ENCODE measurements at places on chromosomes 2 and 18. TPM values are rescaled to one million over a fixed set of nuclear protein-coding genes. Genes with fewer than 3 reads are reported as not detected.

GRCh38 chr2:55137024-55137958 is 87.0 kb upstream of the RTN4 start:
- H3K4me1 ChIP-seq, result peaks cover 53% of the 10 kb centered on the region
- H3K4me3 ChIP-seq, result no peak overlapping the region
- H3K27ac ChIP-seq, result peak overlapping the region; percentile 1
- H3K27me3 ChIP-seq, result no peaks in the 10 kb centered on the region
- DNase-seq, result no peak
- no peaks in the 10 kb centered on the region for H3K36me3 ChIP-seq

GRCh38 chr2:20198001-20198400 is 26.9 kb downstream of the SDC1 start:
- no peaks in the 10 kb centered on the region for H3K27me3 ChIP-seq
- H3K36me3 ChIP-seq, result no peaks in the 10 kb centered on the region
- H3K4me1 ChIP-seq, result no peaks in the 10 kb centered on the region
- DNase-seq, result no peak
- H3K27ac ChIP-seq, result no peak overlapping the region

ALLC gene
- total RNA-seq, result not detected

- no peak overlapping the region for H3K27ac ChIP-seq
- no peaks in the 10 kb centered on the region for H3K27me3 ChIP-seq
- no peaks in the 10 kb centered on the region for H3K36me3 ChIP-seq
Measured at GRCh38 chr2:38438883-38439612, 62.0 kb upstream of the ATL2 start.

DNA sequence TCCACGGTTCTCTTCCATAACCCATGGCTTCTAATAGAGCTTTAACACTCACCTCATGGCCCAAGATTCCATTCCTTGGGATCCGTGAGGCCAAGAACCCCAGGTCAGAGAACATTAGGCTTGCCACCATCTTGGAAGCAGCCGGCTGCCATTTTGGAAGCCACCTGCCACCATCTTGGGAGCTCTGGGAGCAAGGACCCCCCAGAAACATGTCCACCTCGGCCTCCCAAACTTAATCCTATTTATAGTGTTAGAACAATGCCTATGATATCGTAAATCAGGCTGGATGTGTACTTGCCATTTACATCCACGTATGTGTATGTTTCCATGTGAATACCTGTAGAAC is 39.9 kb upstream of the HAAO start:
- H3K27ac ChIP-seq, result no peak overlapping the region
- peaks cover 33% of the 10 kb centered on the region for H3K4me1 ChIP-seq
- H3K27me3 ChIP-seq, result no peaks in the 10 kb centered on the region
- H3K4me3 ChIP-seq, result no peak overlapping the region

- peaks cover 97% of the 10 kb centered on the region for H3K27me3 ChIP-seq
- H3K4me3 ChIP-seq, result no peak overlapping the region
- H3K4me1 ChIP-seq, result peaks cover 14% of the 10 kb centered on the region
- no peaks in the 10 kb centered on the region for H3K36me3 ChIP-seq
- no peak for DNase-seq
Measured at GRCh38 chr2:70905443-70906421, 30.0 kb upstream of the ATP6V1B1 start.

DNA sequence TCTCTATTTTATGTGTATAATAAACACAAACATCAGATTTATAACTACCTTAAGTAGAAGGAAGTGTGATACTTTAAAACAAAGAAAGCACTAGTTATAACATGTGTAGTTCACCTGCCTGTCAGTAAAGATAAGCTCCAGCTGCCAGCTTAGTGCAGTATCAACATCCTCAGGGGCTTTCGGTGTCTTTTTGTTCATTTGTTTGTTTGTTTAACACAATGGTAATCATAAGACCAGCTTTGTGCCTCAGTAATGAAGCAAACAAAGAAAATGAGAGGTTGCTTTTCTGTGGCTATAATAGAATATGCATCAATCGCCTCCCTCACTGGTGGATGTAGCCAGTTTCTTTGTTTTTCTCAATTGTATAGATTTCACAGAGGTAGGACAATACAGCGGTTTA is 1499.0 kb upstream of the TMEFF2 start:
- H3K4me1 ChIP-seq, result no peaks in the 10 kb centered on the region
- no peak overlapping the region for H3K4me3 ChIP-seq
- H3K27ac ChIP-seq, result no peak overlapping the region
- no peaks in the 10 kb centered on the region for H3K36me3 ChIP-seq

DNA sequence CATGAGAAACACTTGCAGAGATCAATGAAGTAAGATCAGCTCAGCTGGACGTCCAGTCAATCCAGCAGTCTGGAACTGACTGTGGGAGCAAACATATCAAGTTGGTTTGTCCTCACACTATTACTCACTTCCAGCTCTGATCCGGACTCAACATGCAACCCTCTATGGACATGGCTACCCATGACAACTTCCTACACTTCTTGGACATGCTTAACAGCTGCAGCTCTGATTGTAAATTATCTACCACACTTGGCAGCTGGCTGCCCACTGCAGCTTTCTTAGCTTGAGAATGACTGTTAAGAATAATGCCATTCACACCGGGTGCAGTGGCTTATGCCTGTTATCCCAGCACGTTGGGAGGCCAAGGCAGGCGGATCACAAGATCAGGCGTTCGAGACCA is 429.8 kb downstream of the EPHA4 start:
- DNase-seq, result no peak
- H3K27ac ChIP-seq, result no peak overlapping the region
- H3K27me3 ChIP-seq, result no peaks in the 10 kb centered on the region
- H3K36me3 ChIP-seq, result no peaks in the 10 kb centered on the region
- H3K4me3 ChIP-seq, result no peak overlapping the region
- no peaks in the 10 kb centered on the region for H3K4me1 ChIP-seq

SSB gene
- total RNA-seq, result 53.9 TPM

CHRND gene
- not detected for total RNA-seq

All from heart left ventricle (tissue), 16 donors.